NCI-H226 (cell line): ENCODE measurements at places on chromosomes 6 and 20.

GRCh38 chr6:158391276-158391675 lies 79.0 kb downstream of the TULP4 start:
- no peak for DNase-seq

DNA sequence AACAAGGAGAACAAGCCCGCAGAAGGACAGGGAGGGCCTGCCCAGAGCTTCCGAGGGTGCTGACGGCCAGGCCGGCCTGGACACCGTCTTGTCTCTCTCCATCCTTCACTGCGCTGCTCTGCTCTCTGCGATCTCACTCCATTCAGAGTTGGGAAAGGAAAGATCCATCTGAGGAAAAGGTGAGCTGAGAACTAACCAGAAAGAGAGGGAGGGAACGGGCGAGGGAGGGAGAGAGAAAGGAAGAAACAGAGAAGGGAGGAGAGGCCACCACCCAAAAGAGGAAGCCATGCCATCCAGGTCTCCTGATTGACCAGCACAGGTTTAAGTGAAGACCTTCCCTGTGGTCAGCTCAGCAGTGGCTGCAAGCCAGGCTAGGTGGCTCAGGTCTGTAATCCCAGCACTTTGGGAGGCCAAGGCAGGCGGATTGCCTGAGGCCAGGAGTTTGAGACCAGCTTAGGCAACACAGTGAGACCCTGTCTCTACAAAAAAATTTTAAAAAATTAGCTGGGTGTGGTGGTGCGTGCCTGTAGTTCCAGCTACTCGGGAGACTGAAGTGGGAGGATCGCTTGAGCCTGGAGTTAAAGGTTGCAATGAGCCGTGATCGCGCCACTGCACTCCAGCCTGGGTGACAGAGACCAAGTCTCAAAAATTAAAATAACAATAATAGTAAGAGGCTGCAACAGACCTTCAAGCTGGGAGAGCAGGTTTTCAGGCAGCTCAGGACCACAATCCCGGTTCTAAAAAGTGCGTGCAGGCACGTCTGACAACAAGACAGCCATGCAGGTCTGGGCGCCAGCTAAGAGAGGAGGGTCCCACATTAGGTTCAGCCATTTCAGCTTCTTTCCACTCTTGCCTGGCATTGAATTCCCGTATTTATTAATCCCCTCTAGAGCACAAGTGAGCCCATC lies 34.2 kb upstream of the DLGAP4 start:
- DNase-seq, result no peak

- DNase-seq, result no peak
These were observed 247.0 kb downstream of the ERMARD start for GRCh38 chr6:169998457-169998856.

DNA sequence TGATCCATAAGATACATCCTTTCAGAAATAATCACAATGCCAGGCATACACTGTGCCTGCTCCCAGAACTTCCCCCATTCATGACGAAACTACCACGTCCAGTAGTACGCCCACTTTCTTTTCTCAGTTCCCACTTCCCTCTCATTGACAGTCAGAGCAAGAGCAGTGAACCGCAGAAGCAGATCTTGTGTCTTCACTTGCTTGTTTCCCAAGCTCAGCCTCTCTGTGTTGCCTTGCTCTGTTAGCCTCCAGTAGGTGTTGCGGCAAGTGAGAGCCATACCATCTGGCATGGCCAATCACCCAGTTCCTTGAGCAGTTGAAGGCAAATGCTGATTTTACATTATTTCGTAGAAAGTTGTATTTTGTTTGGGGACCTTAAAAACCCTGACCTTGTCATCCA lies 11.7 kb downstream of the UST start:
- no peak for DNase-seq

- DNase-seq, result no peak
These were observed 163.2 kb upstream of the TAB2 start for GRCh38 chr6:149154261-149154821.
